ENCODE measurements at places on chromosomes 13 and 19.

DNA sequence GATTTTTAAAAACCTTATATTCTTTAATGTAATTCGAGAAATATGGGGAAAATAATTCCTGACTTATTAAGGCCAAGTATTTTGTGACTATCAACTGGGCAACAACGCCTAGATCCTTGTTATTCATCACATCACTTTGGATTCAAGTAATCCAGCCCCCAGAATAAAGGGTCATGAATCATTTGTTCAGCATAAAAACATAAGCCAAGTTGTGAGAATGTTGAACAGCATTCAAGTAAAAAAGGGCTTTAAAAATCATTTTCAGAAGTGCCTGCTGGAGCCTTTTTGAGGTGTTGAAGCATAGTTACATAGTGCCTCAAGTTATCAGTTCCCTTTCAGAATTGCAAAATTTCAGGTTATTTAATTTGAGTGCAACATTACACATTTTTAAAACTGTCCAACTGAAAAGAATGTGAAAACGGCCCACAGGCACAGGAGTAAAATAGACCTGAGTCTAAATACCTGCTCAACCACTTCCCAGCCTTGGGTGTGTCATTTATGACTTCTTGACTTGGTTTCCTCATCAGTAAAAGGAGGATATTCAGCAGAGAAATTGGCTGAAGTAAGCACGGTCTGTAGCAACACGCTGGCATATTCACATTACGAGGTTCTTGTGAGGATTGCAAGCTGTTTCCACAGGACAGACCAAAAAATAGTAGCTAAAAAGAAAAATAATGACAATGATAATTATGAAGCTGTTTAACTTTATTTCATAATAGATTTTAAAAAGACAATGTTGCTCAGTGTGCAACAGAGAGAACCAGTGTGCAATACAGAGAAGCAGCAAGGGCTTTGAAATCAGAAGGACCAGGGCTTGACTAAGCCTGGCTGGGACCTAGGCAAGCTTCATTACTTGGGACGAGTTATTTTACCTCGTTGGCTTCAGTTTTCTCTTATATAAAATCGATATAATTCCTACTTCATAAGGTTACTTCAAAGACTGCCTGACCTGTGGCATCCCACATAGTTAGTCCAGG lies 56.6 kb downstream of the MBNL2 start:
- no peak for DNase-seq

GRCh38 chr13:82439159-82439904 lies 1442.9 kb downstream of the SLITRK1 start:
- DNase-seq = no peak

DNA sequence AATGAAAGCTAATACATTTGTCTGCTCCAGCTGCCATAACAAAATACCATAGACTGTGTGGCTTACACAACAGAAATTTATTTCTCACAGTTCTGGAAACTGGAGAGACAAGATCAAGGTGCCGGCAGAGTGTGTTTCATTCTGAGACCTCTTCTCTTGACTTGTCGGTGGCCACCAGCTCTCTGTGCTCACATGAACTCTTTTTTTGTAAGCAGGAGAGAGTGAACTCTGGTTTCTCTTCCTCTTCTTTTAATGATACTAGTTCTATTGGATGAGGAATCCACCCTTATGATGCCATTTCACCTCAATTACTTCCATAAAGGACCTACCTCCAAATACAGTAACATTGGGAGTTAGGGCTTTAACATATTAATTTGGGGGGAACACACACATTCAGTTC lies 11.7 kb downstream of the KCTD12 start:
- DNase-seq = no peak

DNA sequence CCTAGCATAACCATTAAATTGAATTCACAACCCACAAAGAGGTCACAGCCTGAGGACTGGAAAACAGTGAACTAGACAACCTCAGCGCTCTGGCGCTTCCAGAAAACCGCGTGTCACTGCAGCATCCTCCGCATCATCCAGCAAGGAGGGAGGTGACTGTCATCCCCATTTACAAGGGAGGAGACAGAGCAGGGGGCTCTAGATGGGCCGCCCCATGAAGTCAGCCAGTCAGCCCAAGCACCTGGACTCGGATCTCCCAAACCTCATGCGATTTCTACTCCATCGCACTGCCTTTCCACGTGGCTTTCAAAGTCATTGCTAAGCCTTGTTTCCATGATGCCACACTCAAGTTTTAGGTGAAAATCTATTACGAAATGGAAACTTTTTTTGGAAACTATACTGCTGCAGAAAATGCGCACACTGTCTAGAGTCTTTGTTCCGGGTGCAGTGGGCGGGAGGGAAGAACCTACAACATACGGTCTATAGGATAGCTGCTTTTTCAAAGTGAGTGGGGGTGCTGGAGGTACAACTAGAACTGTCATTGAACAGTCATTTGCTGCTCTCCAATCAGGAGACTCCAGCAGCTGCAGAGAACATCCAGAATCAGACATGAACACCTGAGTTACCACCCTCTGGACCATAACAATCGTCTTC lies 2.8 kb downstream of the AP3D1 start:
- DNase-seq = no peak

DNA sequence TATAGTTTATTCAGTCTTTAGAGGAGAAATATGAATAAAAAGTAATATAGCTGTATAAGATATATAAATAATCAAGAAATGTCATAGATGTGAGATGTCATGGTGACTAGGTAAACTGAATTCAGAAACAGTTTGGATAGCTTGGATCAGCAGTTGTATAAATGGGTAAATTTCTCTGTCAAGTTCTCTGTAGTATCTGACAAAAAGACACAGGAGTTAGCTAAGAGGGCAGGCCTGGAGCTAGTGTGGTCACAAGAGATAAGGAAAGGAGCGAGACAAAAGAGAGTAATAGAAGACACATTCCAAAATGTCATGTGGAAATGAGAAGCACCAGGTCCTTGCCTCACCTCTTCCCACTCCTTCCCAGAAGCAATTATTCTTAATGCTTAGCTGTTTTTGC lies 349.0 kb downstream of the LMO7 start:
- no peak for DNase-seq

- DNase-seq = no peak
These were observed 4.9 kb upstream of the N4BP2L1 start for GRCh38 chr13:32432856-32433255.

- peak; percentile 22 for DNase-seq
These were observed 72.9 kb upstream of the GPR183 start for GRCh38 chr13:99379856-99380801.

DNA sequence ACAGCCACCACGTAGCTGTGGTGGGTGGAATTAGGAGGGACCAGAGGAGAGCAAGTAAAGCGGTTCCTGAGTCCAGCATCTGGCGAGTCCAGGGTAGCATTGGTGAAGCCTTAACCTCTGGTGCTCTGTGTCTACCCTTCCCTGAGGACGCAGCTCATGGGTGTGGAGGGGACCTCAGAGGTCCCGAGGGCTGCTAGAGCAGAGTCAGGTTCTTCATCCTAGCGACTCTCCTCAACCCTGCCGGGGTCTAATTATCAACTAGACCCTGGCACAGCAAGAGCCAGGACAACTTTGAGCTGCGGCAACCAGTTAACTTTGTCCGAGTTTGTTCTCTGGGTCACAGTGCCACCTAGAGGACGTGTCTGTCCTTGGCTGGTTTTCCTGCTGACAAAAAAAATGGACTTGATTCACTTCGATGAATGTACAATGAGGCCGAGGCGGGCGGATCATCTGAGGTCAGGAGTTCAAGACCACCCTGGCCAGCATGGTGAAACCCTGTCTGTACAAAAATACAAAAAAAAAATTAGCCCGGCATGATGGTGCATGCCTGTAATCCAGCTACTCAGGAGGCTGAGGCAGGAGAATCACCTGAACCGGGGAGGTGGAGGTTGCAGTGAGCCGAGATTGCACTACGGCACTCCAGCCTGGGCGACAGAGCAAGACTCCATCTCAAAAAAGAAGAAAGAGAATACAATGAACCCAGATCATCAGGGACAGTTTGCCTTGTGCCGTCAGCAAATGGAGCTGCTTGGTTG lies 25.0 kb downstream of the TSSK6 start:
- peak; percentile 89 for DNase-seq

DNA sequence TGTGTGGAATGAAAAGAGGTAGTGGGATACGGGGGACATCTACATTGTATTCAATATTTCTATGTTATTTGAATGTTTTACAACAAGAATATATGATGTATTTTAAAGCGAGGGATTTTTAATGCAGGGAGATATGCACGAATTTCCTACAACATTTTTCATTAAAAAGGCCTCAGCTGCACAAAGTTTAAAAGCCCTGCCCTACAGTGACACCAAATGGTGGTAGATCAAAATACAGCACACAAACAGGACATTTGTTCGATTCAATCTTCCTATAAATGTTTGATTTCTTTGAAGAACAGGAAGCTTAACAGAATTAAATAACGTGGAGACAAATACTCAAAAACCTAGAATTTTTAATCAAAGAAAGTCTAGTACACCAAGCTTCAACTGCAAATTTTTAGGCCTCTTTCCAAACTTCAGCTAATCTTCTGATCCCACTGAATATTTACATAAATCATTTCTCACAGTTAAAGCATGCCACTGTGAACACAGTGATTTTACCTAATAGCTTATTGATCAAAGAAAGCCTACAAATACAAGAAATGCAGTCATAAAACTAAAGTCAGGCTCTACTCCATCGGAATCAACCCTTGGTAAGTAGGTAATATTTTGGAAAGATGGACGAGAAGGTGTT lies 257.2 kb downstream of the DIAPH3 start:
- no peak for DNase-seq

Data from activated CD8-positive, alpha-beta T cell treated with anti-CD3 and anti-CD28 coated beads, Interleukin-2, amount 10 ng/mL, durations not matched to agents 7 days and 5 days (primary cell).